NCI-H1105 treated with DMSO at 0.1 percent for 48 hours (cell line): ENCODE measurements at places on chromosomes 4 and X.

DNA sequence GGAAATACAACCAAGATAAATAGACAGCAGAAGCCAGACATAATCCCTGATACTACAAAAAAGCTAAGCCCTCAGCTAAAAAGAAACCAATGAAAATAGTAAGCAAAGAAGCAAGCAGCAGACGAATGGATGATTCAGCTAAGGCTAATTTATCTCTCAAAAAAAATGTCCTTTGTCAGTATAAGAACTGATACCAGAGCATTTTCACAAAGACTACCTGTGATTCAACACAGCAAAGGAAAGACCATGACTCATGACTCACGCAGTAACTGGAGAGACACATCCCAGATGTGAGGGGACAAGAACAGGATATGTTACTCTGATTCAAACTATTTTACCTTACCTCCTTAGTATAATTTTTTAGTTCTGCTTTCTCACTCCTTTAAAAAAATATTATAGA is 22.7 kb upstream of the TMPRSS11F start:
- DNase-seq: no peak

DNA sequence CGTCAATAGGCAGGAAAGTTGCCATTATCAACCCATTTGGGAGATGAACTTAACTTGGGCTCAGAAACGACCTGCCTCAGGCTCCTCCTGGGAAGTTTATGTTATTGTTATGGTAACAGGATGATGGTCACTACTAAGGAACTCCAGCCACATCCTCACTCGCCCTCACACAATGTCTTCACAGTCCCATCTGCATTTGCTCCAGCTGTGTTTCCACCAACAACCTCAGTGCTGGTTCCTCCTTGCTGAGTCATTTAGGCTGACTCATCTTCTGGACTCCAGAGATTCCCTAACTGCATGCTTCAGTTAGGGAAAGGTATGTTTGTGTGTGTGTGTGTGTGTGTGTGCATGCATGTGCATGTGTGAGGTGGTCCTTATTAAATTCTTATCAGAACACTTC is 293.4 kb upstream of the BOD1L1 start:
- DNase-seq: no peak

DNA sequence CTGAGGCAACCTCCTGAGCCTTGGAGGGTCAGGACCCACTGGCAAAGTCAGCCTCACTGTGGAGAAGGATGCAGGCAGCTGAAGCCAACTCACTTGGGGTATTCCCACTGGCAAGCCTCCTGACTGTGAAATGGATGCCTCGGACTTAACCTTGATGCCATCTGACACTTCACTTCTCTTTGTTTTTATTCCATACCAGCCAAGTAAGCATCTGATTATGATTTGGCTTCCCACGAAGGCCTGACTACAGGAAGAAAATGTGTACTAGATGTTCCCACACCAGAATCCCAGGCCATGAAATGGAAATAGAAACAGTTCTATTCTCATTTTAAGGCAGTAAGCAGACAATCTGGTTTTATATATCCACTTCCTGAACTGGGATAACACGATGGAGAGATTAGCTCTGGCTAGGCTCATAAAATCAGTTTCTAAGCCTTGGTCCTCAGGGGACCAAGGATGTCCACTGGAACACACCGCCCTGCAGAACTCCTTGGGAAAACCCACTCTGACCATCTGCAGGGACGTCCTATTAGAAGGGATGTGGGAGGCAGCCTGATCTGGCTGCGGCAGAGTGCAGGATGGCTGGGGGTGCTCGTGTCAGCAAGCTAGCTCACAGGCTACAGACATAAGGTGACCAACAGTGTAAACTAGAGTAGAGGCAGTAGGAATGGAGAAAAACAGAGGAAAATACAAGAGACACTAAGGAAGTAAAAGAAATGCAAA is 89.3 kb downstream of the TSPAN5 start:
- DNase-seq: no peak

DNA sequence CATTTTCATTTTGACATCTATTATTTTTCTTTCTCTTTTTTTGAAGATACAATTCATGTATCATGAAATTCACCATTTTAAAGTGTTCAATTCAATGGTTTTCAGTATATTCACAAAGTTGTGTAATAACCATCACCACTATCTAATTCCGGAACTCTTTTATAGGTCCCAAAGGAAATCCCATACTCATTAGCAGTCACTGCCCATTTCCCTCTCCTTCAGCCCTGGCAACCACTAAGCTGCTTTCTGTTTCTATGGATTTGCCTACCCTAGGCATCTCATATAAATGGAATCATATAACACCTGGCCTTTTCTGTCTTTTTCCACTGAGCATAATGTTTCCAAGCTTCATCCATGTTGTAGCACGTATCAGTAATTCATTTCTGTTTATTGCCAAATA is 3.2 kb upstream of the FGF2 start:
- no peak for DNase-seq

DNA sequence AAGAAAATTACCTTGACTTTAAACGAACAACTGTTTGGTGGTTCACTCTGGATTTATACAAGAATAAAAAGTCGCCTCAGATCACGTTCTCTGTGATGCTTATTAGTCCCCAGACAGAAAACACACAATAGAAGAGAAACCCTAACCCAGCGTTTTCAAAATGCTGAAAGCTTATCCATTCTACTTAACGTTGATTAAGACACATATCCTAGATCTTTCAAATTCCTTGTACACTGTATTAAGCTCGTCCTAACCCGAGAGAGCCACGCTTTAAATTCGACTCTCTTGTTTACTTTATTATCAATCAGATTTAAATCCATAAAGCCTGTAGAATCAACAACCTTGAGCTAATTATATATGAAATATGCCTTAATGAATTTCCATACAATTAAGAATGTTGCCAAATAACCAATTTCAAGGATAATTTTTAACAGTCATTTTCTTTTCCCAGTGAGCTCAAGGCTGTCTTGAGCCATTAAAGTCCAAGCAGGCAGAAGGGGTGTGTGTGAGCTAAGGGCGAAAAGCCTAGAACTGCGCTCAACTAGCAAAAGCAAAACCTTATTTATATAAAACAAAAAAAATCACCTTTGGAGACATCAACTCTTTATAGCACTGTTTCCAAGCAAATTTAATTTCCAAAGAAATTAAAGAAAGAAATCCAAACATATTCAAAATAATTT is 981 bp upstream of the PITX2 start:
- DNase-seq: no peak

- no peak for DNase-seq
Observed at GRCh38 chrX:129724754-129725153, 14.0 kb upstream of the XPNPEP2 start.

GRCh38 chrX:102899940-102900916 is 36.8 kb upstream of the RAB40AL start:
- DNase-seq: peak; percentile 68

DNA sequence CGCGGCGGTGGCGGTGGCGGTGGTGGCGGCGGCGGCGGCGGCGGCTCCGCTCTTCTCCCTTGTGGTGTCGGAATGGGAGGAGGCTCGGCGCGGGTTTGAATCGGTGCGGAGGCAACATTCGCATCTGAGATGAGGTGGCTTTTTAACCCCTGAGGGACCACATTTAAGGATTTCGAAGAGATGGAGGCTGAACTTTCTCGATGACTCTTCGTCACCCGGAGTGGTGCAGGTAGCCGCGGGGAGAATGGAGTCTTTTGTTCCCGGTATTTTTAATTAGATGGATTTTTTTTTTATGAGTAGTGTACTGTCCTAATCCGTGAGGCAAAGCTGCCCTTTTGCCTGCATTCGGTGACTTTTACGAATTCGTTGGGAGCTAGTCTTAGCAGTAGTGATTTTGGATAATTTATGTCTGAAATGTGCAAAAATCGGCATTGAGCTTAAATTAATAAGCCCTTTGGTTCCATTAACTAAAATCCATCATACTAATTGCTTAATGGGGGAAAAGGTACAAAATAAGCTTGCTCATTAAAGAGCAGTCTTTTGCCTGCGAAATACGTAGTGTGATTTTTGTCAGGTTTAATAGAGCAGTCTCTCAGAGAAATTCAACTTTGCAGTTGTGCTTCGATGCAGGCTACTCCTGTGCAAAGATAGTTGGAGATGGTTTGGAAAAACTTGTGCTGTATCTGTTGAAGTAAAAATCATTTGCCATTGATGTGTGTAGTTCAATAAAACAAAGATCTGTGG is 206.2 kb downstream of the TENM3 start:
- DNase-seq: peak; percentile 29

DNA sequence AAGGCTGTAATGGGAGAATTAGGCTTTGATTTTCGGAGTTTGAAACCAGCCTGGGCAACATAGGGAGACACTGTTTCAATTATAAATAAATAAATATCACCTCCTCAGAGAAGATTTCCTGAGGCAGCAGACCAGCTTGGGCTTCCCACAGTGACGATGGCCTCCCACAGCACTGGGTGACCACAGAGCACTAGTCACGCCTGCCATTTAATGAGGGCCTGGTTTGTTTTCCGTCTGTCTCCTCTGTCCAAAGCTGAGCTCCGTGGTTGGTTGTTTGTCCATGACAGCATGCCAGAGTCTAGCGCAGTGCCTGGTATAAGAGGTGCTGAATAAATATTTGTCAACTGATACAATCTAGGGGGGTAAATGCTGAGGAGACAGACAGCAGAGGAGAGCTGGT is 10.4 kb upstream of the PDGFRA start:
- no peak for DNase-seq
